ENCODE measurements at places on chromosomes 1 and 21. TPM values are rescaled to one million over a fixed set of nuclear protein-coding genes. Genes with fewer than 3 reads are reported as not detected.

GRCh38 chr1:55726994-55727393 is 511.8 kb upstream of the USP24 start:
- no peaks in the 10 kb centered on the region for H3K27me3 ChIP-seq
- peaks cover 44% of the 10 kb centered on the region for H3K4me1 ChIP-seq
- no peak overlapping the region for H3K4me3 ChIP-seq
- peak; percentile 83 for DNase-seq

DNA sequence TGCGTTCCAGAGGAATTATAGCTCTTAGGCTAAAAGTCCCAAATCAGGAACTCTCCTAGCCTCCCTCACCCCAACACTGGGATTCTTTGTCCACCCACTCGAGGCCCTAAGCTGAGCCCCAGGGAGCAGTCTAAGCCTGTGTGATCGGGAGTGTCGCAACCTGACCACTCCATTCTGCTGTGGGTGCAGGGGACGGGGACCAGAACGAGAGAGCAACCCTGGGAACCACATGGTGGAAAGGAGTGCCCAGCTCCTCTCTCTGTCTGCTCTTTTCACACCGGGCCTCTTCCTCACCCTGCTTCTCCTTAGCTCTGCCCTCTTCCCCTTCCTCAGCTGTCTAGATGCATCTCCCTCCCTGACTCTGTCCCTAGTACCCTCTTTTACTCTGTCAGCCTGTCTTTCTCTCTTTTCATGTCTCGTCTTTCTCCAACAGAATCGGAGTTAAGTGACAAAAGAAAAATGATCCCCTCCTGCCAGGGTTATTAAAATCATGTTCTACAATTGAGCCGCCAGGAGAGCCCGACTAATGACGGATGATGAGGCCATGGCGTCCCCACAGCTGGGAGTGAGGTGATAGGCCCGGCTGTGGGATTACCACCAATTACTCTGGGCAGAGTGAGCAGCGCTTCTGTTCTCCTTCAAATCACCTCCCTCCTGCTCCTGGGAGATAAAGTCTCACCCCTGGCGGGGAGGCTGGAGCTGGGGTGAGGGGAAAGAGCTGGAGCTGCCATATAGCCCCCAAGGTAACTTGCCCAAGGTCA is 34.5 kb upstream of the CSF3R start:
- DNase-seq = no peak
- no peaks in the 10 kb centered on the region for H3K36me3 ChIP-seq
- no peak overlapping the region for H3K4me3 ChIP-seq
- no peak overlapping the region for H3K27ac ChIP-seq
- H3K27me3 ChIP-seq = peaks cover 44% of the 10 kb centered on the region
- no peaks in the 10 kb centered on the region for H3K4me1 ChIP-seq

GRCh38 chr1:9196129-9197040 is 38.2 kb upstream of the H6PD start:
- DNase-seq = peak; percentile 50
- H3K4me3 ChIP-seq = no peak overlapping the region
- H3K27me3 ChIP-seq = peaks cover 54% of the 10 kb centered on the region
- no peaks in the 10 kb centered on the region for H3K36me3 ChIP-seq
- no peak overlapping the region for H3K27ac ChIP-seq

DNA sequence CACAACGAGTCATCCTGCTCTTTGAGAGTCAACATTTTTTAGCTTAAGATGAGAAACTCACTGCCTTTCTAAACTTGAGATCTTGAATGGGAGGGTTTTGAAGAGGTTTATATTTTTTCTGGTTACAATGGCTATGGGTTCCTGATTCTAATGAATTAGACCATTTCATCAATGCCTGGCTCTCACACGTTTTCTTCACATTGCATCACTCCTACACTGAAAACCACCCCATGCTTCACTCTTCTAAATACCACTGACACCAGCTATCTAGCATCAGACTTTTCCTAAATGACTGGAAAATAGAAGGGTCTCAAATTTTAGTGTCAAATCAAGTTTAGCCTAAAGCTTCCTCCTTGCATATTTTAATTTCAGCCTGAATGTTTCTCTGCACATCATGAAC is 606.1 kb upstream of the USP24 start:
- no peak overlapping the region for H3K27ac ChIP-seq
- no peaks in the 10 kb centered on the region for H3K36me3 ChIP-seq
- H3K27me3 ChIP-seq = no peaks in the 10 kb centered on the region

DNA sequence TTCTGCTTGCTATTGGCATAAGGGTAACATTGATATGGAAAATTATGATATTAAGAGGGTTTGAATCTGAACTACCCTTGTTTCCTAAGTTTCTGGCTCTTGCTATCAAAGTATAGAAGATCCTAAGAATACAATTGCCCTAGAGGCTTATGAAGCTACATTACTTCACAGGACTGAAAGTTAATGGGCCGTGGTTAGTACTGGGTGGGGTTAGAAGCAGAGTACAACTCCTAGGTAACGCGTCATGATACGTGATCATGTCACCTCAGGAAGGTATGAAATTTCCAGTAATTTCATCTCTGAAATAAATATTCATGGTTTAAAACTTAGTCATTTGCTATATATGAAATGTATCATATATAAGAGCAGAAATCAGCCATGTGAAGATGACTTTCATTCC is 743.8 kb upstream of the NEGR1 start:
- no peak for DNase-seq
- no peaks in the 10 kb centered on the region for H3K4me1 ChIP-seq
- H3K4me3 ChIP-seq = no peak overlapping the region
- no peaks in the 10 kb centered on the region for H3K36me3 ChIP-seq
- H3K27ac ChIP-seq = no peak overlapping the region
- no peaks in the 10 kb centered on the region for H3K27me3 ChIP-seq

DNA sequence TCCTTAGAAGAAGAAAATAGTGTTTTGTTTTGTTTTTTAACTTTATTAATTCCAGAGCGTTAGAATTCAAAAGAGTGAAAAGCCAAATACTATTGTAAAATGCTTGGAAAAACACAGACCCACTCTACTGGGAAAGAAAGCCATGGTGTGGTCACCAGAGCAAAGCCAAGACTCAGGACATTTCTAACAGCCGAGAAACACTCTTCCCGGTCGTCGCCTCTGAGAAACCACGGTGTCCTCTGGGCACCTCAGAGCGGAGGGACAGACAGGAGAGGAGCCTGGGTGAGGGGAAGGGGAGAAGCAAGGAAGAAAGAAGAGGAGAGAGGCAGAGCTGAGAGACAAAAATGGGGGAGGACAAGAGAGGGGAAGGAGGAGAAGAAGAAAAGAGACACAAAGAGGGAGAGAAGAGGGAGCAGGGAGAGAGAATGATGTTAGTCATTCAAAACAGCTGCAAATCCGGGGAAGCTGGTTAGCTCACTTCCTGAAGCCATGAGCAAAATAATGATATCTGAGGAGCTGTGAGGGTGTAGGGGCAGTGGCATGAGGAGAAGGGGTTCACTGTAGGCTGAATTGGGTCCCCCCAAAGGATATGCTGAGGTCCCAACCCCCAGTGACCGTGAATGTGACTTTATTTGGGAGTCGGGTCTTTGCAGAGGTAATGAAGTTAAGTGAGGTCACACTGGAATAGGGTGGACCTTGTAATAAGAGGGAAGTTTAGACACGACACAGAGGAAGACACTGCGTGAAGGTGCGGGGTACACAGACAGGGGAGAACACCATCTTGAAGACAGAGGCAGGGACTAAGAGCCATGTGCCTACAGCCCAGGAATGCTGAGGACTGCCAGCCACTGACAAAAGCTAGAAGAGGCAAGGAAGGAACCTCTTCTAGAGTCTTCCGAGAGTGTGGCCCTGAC is 58.2 kb upstream of the DMRTB1 start:
- H3K4me1 ChIP-seq = peaks cover 8% of the 10 kb centered on the region
- H3K27ac ChIP-seq = no peak overlapping the region
- peak; percentile 21 for DNase-seq
- peak overlapping the region; percentile 10 for H3K4me3 ChIP-seq

- H3K4me3 ChIP-seq = no peak overlapping the region
- DNase-seq = no peak
- no peaks in the 10 kb centered on the region for H3K27me3 ChIP-seq
- no peaks in the 10 kb centered on the region for H3K4me1 ChIP-seq
- no peak overlapping the region for H3K27ac ChIP-seq
- no peaks in the 10 kb centered on the region for H3K36me3 ChIP-seq
Measured at GRCh38 chr1:64616039-64616438, 128.8 kb upstream of the RAVER2 start.

- no peaks in the 10 kb centered on the region for H3K27me3 ChIP-seq
- no peak for DNase-seq
- H3K4me3 ChIP-seq = no peak overlapping the region
- no peak overlapping the region for H3K27ac ChIP-seq
- H3K36me3 ChIP-seq = no peaks in the 10 kb centered on the region
Measured at GRCh38 chr1:232018231-232019025, 391.8 kb downstream of the DISC1 start.

DNA sequence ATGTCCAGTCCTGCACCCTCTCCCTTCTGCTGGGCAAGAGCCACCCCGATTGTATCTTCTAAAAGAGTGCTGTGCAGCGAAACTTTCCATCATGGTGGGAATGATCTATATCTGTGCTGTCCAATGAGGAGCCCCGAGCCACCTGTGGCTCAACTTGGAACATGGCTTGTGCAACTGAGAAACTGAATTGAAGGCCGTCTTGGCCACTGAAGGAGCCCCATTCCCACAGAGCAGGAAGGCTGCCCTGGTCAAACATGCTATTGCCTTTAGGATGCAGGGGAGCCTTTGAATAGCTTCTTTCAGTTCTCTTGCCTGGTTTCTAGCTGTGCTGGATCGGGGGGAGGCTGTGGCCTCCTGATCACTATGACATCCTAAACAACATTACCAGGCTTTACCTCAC is 427.6 kb downstream of the SETD4 start:
- DNase-seq = no peak
- H3K27ac ChIP-seq = no peak overlapping the region
- H3K27me3 ChIP-seq = no peaks in the 10 kb centered on the region
- peaks cover 33% of the 10 kb centered on the region for H3K4me1 ChIP-seq
- H3K36me3 ChIP-seq = no peaks in the 10 kb centered on the region

DNA sequence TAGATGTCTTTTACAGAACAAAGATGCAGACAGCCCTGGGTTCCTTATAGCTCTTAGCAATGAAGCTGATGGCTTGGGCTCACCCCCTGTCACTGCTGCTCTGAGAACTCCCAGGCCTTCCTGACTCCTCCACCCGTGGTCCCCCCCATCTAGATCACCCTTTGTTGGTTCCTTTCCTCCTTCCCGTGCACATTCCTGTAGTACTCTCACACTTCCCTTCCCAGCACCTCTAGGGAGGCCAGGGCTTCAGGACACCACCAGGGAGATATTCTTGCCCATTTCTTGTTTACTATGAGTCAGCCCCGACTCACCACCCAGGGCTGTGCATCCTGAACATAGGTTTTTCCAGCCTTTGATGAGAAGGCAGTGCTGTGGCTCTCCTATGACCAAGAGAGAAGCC is 14.4 kb upstream of the NOS1AP start:
- no peaks in the 10 kb centered on the region for H3K27me3 ChIP-seq
- H3K36me3 ChIP-seq = no peaks in the 10 kb centered on the region
- no peaks in the 10 kb centered on the region for H3K4me1 ChIP-seq
- no peak overlapping the region for H3K4me3 ChIP-seq

- H3K4me3 ChIP-seq = no peak overlapping the region
- H3K36me3 ChIP-seq = no peaks in the 10 kb centered on the region
- no peaks in the 10 kb centered on the region for H3K27me3 ChIP-seq
- no peak for DNase-seq
- H3K27ac ChIP-seq = no peak overlapping the region
Measured at GRCh38 chr21:36491209-36491910, 11.4 kb upstream of the CLDN14 start.

GRCh38 chr1:105243969-105244368 is 1494.3 kb downstream of the AMY1C start:
- H3K27me3 ChIP-seq = no peaks in the 10 kb centered on the region
- H3K4me3 ChIP-seq = no peak overlapping the region

- no peaks in the 10 kb centered on the region for H3K36me3 ChIP-seq
- H3K27me3 ChIP-seq = no peaks in the 10 kb centered on the region
- no peak overlapping the region for H3K27ac ChIP-seq
- DNase-seq = no peak
Measured at GRCh38 chr1:219149009-219149577, 24.6 kb upstream of the LYPLAL1 start.

DNA sequence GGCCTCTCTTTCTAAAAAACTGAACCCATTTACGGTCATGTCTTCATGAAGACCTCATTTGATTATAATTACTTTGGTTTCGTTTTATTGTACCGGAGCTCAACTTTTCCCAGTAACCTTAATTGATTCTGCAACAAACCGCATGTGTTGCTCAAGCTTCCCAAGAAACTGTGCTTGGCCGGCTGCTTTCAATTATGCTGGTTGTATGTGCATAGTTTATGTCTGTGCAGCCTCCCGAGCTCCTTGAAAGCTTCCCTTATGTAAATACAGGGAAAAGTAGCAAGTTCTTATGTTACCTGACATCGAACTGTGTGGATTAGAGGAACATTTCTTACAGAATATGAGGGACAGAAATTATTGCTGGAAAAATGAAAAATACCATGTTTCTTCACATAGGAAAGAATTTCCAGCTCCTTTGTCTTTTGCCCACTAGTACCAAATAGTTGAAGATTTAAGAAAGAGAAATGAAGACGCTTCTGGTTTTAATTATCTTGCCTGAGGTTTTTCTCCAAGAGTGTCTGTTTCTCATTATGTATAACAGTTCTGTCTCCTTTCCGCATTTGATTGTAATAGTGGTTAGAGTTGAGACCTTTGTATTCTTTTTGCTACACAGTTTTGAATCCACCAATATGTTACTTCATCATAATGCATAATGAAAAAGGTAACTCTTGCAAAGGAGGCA is 2.1 kb downstream of the VCAM1 start:
- no peak for DNase-seq
- no peaks in the 10 kb centered on the region for H3K27me3 ChIP-seq
- H3K27ac ChIP-seq = no peak overlapping the region
- H3K4me3 ChIP-seq = no peak overlapping the region

DNA sequence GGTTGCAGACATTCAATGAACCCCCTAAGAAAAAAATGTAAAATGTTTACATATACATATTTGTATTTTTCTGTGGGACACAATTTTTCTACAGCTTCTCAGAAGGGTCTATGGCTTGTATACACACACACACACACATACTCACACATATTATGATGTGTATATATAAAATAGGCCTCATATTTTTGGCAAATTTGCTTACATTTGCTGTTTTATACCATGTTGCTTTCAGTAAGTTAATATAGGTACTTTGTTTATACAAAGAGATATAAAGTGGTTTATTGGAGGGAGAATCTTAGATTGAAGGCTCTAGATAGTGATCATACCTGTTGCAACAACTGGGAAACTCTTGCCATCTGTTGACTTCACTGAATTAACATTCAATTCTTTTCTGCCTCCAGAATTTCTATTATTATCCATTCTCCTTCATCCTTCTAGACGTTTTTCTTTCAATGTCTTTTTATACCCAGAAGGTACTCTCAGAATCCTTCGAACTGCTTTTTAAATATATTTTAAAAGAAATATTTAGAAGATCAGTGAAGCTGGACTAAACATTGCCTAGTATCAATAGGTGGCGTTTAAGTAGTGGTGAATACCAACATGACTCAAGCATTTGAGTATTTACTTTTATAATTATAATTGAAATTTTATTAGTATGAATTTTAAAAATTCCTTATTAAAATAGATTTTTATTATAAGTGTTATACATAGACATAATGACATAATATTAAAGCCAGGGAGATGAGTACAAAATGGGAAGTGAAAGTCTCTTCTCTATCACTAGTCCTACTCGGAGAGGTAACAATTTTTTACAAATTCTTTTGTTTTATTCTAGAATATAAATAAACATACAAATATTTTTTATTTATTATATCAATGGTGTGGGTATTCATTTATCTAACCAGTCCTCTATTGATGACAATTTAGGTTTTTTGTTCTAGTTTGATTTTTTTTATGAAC is 10.2 kb downstream of the CD55 start:
- peaks cover 6% of the 10 kb centered on the region for H3K4me1 ChIP-seq
- no peak overlapping the region for H3K4me3 ChIP-seq
- no peak overlapping the region for H3K27ac ChIP-seq
- H3K36me3 ChIP-seq = peaks cover 58% of the 10 kb centered on the region
- no peaks in the 10 kb centered on the region for H3K27me3 ChIP-seq
- DNase-seq = no peak

Gene CORT
- 0.30 TPM for total RNA-seq

Gene FPGT
- 11.1 TPM for total RNA-seq

Measured in SJCRH30 (cell line).